ENCODE measurements at places on chromosomes 13 and 19.

- DNase-seq, result peak; percentile 91
Observed at GRCh38 chr19:6218491-6219146, 61.2 kb downstream of the MLLT1 start.

DNA sequence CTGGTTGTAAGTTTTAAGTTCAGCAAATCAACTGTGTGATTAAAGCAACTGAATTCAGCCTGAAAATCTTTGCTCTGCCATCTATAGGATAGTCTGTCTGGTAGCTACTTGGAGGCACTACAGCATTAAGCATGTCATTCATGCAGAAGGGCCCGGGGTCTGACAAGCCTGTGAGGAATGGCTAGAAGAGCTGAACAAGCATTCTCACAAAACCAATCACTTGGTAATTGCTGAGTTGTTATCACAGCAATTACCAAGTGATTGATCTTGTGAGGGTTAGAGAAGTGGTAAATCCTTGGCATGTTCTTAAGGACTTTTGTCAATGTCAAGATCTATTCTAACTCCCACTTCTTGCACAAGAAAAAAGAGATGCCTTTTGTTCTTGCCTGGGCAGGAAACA, 356.1 kb downstream of the FGF14 start:
- no peak for DNase-seq

GRCh38 chr19:56690670-56691069, 19.1 kb upstream of the ZNF835 start:
- DNase-seq, result no peak

DNA sequence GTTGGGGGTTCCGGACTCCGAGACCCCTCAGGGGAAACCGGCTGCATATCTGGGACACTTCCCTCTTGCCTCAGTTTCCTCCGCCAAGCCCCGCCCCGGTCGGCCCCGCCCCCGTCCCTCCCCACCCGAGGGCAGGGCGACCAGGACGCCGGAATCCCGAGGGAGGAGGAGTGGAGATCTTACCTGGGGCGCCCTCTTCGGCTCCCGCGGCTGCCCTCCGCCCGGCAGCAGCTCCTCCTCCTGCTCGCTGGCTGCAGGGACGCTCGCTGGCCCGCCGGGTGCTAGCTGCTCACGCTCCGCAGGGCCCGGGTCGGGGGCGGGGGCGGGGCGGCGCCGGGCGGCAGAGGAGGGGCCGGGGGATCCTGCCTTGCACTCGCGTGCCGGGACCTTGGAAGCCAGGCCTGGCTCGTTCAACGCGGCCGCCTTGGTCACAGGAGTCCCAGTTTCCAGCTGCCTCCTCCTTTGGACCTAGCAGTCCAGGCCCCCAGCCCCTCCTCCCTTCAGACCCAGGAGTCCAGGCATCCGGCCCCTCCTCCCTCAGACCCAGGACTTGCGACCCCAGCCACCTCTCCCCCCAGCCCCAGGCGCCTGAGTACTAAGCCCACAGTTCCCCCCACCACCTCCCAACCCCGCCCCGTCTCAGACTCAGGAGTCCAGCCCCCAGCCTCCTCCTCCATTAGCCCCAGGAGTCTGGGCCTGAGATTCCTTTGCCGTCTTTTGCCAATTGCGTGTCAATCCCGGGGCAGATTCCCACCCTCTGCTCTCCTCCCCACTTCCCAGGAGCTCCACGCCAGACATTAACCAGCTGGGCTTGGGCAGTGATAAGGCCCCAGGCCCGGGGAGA, at the start of gene NTF4:
Gene NTF4, minus strand, starts transcription at position 51 of the 844 bp plus-strand sequence. CDS start 2,821 bp downstream, outside the sequence.
- no peak for DNase-seq

GRCh38 chr19:18651300-18651699, 14.5 kb downstream of the KLHL26 start:
- DNase-seq, result no peak

- DNase-seq, result no peak
Observed at GRCh38 chr13:84263354-84264069, 381.2 kb upstream of the SLITRK1 start.

DNA sequence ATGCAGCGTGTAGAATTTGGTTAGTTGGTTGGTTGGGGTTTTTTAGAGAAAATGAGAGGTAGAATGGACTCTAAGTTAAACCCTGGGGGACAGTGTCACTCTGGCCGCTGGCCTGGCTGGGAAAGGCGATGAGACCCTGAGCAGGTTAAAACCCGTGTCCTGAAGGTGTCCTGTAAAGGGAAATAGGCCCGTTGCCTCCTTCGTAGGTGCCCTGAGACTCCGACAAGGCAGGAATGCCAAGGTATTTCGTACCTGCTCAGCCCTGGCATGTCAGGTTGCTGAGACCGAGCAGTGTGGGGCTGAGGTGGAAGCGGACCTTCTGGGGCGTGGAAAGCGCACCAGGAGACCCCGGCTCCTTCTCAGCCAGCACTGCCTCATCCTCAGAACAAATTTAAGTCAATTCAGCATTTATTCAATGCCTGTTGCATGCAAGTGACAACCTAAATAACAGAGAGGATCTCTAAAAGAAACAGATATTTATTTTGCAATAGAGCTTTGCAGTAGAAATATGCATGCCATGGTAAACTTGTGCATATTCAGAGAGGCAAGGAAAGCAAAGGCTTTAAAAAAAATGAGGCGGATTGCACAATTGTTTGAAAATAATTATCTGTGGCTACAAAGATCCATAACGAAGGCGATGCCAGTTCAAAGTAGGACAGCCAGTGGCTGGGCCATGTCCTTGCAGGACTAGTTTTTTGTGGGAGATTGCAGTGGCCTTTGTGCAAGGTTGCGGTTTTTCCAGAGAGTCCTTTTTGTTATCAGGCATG, 1.4 kb upstream of the RAB20 start:
- no peak for DNase-seq

DNA sequence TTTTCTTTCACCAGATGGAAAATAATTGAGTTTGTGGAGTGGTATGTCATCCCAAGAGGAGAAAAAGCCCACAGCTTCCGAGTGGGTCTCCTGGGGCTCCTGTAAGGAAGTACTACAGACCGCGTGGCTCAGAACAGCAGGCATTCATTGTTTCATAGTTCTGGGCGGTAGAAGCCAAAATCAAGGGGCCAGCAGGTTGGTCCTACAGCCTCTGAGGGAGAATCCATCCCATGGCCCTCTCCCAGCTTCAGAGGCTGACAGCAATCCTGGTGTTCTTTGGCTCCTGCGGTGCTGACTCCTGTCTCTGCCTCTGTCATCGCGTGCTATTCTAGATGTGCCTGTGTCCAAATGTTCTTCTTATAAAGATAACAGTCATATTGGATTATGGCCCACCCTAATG, 362.6 kb downstream of the FGF14 start:
- no peak for DNase-seq

- DNase-seq, result no peak
Observed at GRCh38 chr19:7004313-7004931, 16.8 kb downstream of the MBD3L2B start.

DNA sequence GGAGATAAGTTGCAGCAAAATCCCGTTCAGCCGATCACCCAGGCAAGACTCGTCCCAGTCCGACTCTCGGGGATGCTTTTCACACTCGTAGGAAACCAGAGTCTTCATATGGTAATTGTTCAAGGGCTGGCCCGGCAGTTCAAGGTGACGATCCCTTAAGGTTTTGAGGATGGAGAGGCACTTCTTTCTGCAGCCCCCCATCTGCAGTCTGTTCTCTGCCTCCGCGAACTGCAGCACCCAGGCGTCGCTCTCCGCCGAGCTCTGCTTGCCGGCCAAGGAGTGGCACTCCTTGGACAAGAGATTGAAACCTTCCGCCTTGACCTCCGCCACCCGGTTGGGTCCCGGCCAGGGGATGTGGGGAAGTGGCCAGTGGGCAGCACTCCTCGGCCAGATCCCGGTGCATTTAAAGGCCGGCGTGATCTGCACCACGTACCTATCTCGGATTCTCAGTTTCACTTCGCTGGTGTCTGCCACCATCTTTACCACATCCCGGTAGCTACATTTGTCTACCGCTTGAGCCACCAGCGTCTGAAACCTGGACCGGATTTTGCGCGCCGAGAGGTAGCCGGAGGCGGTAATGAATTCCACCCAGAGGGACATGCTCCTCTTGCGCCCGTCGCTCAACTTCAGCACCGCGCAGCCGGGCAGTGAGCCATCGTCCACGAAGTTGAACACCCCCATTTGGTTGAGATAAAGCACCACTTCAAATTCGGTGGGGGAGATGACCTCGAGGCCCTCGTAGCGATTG, 1.1 kb downstream of the MAB21L1 start:
- DNase-seq, result peak; percentile 47
